ELR (cell line): ENCODE measurements at places on chromosomes 11 and 22.

DNA sequence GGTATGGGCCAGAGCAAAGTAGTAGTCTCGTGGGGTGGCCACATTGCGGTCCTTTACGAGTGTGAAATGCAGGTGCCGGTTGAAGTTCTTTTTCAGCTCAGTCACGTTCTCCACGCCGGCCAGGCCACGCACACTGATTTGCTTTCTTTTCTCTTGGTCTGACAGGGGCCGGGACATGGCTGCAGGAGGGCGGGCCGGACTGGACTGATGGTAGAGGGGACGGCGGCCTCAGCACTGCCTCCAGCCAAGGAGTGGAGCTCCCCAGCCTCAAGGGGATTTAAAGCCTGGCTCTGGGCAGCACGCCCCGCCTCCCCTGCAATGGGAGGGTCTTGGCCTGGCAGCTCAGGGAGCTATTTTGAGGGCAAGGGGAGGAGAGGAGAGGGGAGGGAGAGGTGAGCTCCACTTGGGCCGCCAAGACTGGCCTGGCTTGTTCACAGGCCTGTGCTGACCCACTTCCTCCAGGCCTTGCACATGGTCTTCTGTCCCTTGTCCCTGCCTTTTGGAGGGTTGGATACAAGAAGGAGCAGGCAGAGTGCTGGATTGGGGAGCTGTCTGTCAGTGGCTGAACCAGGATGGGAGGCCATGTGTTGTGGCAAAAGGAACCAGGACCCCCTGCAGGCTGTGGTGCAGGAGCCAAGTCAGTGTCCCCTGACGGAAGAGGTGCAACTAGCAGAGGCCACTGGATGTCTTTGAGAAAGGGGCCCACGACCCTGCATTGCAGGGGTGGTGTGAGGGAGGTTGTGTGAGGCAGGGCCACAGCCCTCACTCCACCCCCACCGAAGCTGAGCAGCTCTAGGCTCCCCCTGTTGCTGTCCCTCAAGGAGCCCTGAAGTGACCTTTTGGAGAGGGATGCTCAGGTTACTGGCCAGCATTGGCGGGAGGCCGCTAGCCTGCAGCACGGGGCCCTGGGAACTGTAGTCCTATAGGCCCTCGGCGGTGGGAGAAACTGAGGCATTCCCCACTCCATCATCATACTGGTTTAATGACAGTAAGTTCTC lies at the start of gene PYGM:
Gene PYGM (minus strand): TSS at position 253 of the 998 bp plus-strand sequence. CDS start 76 bp downstream, at position 177.
- no peak for DNase-seq

- peak; percentile 68 for DNase-seq
Observed at GRCh38 chr11:99015634-99016454, 4.9 kb upstream of the CNTN5 start.

GRCh38 chr11:118607401-118608359 lies at the start of gene PHLDB1:
TSS of gene PHLDB1 (plus strand) at chr11:118607615. CDS start at chr11:118613837, 6,222 bp downstream.
- peak; percentile 79 for DNase-seq

- DNase-seq, result no peak
Observed at GRCh38 chr11:68380786-68381622, 68.6 kb downstream of the LRP5 start.

DNA sequence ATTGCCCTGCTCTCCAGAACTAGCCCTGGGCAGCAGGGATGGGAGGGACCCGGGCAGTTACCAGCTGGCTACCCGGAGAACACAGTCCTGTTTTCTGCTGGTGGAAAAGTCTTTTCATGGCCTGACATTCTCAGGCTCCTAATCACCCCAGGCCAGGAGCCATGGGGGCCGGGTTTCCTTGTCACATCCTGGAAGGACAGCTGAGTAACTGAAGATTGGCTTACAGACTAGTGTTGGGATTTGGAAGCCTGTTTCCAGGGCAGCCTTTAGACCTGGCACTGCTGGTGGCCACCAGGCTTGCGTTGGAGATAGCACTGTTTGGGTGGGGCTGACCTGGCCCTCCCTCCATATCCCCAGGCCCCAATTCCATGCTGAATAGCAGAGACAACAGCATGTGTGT lies 349.0 kb downstream of the CTTN start:
- no peak for DNase-seq

GRCh38 chr11:124747406-124748099 lies 4.5 kb downstream of the VSIG2 start:
- DNase-seq, result no peak

DNA sequence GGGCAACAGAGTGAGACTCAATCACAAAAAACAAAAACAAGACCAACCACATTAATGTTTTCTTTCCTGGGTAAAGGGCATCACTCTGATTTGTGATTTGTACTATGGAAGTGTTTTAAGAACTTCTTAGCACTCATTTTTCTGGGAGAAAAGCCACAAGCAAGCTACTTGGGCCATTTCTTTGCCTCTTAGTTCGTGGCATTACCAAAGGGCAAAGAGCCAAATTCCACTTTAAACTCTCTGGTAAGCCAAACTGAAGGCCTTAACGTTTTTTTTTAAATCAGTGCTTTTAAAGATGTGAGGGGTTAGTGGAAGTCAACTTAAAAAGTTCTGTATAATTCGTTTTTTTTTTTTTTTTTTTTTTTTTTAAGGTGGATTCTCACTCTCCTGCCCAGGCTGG lies 36.9 kb downstream of the CAT start:
- DNase-seq, result no peak
